Activated CD4-positive, alpha-beta T cell treated with anti-CD3 and anti-CD28 coated beads, Interleukin-2, amount 50 U/mL, for 24 hours (primary cell): ENCODE measurements at places on chromosomes 12 and 14.

GRCh38 chr14:66078006-66078405 is 408.2 kb upstream of the CCDC196 start:
- no peak for DNase-seq

DNA sequence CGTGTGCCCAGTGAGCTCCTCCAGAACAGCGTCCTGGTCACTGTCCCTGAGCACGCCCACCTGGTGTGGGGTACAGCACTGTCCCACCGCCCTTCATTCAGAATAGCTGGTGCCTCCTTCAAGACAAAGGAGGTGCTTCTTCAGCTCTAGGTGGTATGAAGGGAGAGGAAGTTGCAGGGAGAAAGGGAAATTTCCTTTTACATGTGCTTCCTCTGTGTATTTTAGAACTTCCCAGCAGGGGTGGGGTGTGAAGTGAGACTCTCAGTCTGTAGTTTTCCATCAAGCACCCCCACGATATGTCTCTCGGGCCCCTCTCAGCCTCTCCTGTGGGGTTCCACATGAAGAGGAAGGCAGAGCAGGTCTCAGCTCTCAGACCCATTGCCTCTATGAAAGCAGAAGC is 1.2 kb upstream of the SLC6A12 start:
- no peak for DNase-seq

- DNase-seq: no peak
These were observed 220.5 kb upstream of the PRICKLE1 start for GRCh38 chr12:42810006-42810405.

DNA sequence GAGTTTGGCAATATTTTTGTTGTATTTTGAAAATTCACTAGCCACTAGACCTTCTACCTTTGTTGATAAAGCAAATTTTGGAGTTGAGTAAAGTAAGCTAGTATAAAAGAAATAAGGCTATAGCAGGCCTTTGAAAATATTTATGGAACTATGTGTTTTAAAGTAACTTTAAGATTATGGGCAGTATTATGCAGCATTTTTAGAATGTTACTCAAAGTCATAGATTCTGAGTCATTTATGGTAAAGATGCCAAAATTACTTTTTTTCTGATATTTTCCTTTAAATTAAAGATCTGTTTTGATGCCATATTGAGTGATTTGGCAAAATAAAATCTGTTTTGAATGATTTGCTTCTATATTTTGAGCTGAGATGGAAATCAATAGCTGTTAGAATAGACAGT is 57.2 kb downstream of the SYNE2 start:
- DNase-seq: no peak

- DNase-seq: no peak
These were observed 66.1 kb downstream of the SMOC1 start for GRCh38 chr14:69945347-69945746.

DNA sequence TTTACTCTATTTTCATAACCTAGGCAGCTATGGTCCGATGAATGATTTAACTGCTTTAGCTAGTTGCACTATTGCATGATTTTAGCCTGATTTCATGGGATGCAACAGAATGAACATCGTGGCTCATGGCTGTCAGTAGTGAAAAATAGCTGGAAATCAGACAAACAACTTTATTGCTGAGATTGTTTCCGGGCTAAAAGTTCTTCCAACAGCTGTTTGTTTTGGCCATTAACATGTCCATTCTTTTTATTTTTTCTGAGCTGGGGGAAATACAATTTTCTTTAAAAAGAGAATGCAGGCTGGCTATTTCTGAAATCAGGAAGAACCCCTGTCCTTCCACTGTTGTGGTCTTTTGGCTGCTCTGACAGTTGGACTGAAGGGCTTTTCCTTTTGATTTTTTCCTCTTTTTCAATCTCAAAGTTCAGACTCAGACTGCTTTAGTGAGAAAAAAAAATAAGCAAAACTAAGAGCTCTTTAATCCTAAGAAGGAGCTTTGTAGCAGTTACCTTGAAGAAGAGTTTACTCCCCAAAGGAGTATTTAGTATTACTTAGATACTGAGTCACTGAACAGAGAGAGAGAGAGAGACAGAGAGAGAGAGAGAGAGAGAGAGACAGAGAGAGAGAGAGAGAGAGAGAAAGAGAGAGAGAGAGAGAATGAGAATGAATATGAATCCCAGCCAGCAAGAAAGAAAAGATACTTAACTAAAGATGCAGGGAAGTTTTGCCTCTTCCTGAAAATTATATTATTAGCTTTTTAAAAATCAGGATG is at the start of gene NAV3:
Gene NAV3, plus strand, starts transcription at position 312 of the 769 bp plus-strand sequence. CDS start 568 bp downstream, outside the sequence.
- no peak for DNase-seq

- DNase-seq: no peak
These were observed 200.1 kb downstream of the DAD1 start for GRCh38 chr14:22388669-22389595.

DNA sequence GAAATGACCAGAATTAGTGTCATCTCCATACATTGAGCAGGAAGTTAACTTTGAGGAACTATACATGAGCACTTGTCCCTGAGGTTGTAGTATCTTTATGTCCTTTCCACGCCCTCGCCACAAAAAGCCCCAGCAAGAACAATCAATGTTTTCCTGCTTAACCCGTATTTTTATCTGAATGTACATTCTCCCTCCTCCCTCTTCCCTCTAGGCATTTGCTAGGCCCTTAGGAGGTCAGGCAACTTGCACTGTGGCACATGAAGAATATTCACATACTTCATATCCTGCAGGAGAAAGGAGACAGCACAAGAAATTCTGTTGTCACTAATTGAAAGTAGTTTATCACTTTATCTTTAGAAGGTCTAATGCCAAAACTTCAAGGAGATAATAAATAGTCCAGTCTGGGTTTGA is 18.1 kb upstream of the DUSP6 start:
- DNase-seq: no peak
